Amygdala (tissue), 56 donors: ENCODE measurements at places on chromosomes 12 and 14.

DNA sequence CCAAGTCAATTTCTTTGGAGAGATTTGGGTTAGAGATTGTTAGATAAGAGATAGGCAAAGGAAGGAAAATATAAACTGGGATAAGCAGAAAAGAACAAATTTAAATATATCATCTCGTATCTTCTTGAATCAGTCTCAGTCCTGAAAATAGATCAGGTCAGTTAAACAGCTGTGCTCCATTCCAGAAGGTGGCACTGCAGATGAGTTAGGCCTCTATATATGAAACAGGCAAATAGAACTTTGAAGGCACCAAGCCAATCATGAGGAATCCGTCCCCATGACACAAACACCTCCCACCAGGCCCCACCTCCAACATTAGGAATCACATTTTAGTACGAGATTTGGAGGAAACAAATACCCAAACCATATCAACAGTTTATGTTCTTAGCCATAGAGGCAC is 605.5 kb upstream of the USP15 start:
- no peak for DNase-seq

GRCh38 chr12:57233357-57234232 is 4.1 kb downstream of the SHMT2 start:
- DNase-seq: no peak

- DNase-seq: no peak
Observed at GRCh38 chr12:95733141-95733825, 57.3 kb downstream of the NTN4 start.

DNA sequence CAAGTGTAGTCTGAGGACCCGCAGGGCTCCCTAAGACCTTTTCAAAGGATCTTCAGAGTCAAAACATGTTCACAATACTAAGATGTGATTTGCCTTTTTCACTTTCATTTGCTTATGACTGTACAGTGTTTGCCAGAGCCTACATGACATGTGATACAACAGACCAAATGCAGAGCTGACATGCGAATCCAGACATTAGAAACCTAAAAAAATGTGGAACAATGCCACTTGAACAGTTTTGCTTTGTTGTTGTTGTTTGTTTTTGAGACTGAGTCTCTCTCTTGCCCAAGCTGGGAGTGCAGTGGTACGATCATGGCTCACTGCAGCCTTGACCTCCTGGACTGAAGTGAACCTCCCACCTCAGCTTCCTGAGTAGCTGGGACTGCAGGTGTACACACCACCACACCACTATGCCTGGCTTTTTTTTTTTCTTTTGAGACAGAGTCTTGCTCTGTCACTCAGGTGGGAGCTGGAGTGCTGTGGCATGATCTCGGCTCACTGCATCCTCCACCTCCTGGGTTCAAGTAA is 5.3 kb upstream of the RAB35 start:
- DNase-seq: no peak

DNA sequence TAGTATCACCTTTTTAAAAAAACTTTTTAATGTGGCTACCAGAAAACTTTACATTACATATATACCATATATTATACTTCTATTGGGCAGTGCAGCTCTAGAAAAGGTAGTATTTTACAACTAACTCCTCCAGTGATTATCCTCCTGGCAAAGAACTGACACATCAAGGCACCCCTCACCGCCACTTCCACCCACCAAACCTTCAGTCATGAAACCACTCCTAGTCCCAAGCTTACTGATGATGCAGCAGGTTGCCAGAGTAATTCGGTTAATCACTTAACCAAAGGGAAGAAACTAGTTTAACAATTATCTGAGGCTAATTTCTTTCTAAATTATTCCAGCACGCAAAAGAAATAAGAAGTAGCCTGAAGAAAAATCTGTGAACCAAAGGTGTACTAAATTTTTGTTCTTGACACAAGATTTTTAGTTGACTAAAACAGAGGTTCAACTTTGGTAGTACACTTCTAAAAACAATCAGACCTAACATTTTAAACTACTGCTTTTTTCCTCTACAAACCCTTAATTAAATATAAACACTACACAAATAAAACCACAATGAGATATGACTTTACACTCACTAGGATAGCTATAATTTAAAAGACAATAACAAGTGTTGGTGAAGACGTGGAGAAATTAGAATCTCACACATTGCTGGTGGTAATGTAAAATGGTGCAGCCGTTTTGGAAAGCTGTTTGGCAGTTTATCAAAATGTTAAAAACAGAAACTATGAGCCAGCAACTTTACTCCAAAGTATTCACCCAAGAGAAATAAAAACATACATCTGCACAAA is 16.7 kb downstream of the SPPL3 start:
- no peak for DNase-seq

DNA sequence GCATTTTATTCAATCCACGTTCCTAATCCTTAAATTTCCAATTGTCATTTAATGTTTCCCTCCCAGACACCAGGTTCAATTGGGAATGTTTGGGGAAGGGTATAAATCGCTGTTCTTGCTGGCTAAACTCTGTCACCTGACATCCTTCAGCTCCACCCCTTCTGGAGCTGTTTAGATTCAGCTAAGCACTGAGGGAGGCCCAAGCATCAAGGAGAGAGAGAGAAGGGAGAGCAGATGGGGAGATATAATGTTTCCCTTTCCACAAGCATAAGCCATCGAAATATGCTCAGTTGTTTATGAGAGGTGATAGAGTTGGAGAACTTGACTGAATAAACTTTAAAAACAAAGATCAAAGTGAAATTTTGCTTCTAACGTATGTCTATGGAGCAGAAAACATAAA is 1.8 kb downstream of the ABCC9 start:
- DNase-seq: no peak

DNA sequence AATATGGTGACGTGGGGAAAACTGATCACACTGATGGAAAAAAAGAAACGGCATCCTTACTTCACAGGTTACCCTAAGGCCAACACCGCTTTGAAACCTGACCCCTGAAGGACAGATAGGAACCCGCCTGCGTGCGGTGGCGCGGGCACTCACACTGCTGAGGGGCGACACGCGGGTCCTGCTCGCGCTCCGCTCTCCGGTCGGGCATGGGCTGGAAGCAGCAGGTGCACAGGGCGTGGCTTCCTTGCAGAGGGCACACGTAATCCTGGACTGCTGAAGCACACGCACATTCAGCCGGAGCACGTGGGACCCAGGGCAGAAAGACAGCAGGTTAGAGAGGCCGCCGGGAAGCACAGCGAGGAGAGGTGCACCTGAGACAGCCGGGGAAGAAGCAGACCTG is 22.8 kb upstream of the GOLGA3 start:
- no peak for DNase-seq

DNA sequence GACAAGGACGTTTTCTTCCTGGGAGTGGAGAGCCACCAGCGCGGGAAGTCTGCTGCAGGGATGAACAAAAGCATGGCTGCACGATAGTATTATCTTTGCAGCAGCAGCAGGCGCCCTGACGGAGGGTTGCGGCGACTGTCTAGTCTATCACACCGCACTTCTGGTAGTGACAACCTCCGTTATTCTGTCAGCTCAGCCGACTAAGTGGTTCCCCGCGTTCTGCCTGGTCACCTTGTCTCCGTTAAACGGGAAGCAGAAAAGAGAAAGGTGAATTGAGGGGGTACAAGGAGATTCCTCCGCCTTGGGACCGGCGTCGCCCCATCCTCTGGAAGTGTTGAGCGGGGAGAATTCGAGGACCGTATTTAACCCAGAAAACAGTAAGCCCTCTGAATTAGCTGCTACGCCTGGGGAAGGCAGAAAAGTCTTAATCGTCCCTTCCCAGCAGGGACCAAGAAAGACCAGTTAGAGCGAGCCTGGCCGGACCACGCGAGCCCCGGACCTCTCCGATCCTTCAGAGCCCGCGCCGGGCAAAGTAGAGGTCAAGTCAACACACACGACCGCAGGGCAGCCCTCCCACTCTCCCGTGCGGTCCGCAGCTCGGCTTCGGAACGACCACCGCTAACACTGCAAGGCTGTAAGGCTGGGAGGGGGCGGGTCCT is 536 bp upstream of the DAAM1 start:
- DNase-seq: no peak

DNA sequence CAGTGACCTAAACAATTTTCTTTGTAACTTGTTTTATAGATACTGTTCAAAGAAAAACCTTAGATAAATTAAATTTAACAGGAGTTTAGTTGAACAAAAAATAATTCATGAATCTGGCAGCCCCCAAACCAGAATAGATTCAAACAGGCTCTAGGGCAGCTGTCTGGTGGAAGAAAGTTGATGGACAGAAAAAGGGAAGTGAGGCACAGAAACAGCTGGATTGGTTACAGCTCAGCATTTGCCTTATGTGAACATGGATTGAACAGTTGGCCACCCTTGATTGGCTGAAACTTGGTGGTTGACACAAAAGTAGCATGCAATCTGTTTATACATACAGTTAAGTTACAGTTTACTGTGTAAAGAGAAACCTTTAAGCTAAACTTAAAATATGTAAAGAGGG is 954.3 kb upstream of the FLRT2 start:
- DNase-seq: no peak

DNA sequence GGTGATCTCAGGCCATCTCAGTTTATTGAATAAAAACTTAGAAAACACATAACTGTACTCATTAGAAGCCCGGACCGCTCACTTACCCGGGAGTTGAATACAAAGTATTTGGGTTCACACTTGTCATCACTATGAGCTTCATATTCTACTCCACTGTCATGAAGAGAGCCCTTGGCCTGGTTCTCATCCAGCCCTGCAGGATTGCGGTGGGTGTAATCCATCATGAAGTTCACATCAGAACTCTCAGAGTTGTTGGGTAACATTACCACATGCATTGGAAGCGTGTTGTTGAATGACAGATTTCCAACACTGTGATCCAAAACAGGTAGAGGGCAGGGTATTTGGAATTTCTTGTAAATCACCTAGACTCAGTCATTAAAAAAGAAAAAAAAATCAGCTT is 47.4 kb downstream of the SLC38A4 start:
- no peak for DNase-seq

GRCh38 chr12:62860501-62861411 is 74.2 kb downstream of the PPM1H start:
- DNase-seq: no peak

DNA sequence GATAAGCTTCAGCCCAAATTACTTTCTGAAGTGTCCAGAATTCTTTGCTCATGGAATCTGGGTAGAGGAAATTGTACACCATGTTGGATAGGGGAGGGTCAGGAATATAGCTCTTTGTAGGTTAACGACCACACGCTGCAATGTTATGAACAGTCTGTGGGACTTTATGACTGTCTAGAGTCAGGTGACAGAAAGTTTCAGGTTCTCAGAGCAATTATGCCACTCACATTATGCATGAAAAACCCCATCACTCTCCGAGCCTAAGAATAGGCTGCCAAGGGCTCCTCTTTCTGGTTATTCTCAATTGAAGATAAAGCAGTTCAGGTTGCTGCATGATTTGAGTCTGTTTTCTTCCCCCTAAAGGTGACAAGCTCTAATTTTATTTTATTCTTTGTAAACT is 430.9 kb downstream of the ATP23 start:
- no peak for DNase-seq

DNA sequence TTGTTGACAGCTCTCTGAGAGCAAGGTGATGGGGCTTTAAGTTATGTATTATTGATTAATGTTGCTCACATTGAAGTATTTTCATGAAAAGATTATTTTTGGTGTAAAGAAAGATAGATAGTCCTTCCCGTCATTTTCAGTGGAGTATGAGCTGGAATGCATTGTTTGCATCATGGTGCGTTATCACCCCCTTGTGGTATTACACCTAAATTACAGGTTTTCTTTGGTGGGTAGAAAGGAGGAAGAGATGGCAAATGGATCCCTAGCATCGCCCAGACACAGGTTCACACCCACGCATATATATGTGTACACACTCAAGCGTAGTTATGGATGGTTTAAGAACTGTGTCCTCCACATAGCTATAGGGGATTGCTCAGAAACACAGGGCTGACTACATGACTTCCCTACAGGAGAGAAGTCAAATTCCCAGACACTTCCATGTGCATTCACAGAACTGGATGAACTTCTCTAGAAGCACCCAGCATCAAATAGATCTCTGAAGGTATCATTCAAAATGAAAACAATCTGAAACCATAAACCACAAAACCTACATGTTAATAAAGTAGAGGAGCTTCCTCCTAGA is 14.4 kb upstream of the SERPINA10 start:
- DNase-seq: no peak

DNA sequence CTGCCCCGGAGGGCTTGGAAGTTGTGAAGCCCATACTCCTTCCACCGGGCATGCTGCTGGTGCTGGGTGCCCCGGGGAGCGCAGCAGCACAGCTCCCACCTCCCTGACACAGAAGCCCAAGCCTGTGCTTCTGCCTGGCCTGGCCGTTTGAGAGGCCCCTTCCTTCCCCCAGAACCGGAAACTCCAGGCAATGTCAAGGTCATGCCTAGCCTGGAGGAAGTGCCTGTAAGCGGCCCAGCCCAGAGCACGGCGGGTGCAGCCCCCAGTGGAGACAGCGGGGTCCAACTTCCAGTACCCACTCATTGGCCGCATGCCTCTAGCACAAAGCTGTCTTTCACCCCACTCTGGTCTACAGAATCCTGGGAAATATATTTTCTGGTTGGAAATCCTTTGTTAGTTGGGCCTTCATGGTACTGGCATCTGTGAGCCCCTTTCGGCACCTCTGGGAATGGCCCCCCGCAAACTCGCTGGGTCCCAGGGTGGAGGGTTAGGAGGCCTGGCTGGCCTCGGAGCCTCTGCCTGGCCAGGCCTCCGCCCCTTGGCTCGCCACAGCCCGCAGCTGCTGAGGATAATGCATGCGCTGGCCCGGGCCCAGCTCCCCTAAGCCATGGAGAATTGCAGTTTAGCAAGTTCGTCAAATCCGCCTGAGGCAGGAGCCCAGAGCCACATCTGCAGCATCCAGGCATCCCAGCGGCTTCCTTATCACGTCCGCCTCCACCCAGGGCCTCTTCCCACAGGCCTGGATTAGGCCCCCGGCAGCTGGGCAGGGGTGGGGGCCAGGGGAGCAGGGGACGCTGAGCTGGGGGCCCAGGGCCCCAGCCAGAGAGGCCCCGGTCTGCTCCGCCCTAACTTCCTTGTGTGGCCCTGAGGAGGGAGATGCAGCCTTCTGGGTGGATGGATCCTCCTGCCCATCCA is 48.9 kb upstream of the DLK1 start:
- no peak for DNase-seq

- DNase-seq: no peak
Observed at GRCh38 chr12:109741286-109741969, 27.8 kb downstream of the FAM222A start.

DNA sequence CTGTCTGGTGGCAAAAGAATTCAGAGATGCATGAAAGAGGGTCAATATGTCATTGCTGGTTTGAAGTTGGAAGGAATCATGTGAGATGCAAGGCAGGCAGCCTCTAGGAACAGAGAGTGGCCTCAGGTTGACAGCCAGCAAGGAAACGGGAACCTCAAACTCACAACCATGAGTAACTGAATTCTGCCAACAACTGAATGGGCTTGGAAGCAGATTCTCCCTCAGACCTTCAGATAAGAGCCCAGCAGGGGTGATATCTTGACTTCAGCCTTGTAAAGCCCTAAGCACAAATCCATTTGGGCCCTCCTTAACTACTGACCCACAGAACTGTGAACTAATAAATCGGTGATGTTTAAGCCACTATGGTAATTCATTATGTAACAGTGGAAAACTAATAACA is 35.8 kb downstream of the USP15 start:
- no peak for DNase-seq

DNA sequence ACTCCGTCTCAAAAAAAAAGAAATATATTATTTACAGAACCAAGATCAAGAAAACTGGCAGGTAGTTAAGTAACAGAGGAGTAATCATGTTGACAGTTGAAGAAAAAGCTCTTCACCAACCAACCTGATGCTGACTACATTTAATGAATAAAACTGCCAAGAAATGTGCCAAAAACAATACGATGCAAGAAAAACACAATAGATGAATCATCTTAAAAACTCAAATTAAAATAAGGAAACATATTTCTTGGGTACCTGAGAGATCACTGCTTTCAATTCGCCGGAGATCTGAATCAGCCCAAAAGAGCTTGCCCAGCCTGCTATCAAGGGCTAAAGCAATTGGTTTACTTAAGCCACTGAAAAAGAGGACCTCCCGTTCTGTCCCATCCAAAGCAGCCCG is 76.4 kb downstream of the BCL2L14 start:
- DNase-seq: no peak
